Fibroblast of villous mesenchyme (primary cell): ENCODE measurements at places on chromosomes 1 and 21.
A peak's percentile ranks its signal among the peaks of the same experiment; 100 is the strongest.

DNA sequence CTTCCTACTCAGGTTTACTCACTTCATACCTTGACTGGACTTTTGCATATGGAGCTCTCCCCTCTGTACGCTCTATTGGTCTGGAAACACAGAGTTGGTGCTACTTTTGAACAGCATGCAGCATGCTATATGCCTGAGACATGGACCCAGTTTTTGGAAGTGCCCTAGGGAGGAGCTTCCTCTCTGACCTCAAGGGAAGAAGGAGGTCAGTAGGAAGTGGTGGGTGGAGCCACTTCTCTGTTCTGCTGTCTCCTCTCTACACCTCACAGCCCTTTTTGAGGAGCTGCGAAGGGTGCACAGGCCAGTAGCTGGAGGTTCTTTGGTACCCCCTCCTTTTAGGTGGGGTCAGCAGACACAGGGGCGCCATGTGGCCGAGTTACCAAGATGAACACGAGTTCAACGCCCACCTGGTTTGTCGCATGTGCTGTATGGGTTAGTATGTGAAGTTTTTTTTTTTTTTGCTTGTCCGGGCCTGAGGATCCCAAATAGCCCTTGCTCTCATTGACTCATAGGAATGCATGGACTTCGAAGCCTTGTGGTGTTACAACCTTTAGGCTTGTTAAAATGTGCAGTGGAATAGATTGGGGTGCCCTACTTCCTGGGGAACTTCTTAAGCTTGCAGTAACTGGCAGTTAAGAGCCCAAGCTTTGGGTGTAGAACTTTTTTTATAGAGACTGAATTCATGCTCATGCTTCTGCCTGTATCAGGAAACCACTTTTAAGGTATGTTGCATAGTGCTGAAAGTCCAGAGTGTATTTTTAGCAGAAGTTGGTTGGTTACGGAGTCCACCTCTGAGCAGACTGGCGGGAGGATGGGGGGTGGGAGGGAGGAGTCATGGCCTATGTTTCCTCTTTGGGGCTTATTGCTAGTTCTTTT, 10.7 kb downstream of the MACF1 start:
- DNase-seq = no peak

DNA sequence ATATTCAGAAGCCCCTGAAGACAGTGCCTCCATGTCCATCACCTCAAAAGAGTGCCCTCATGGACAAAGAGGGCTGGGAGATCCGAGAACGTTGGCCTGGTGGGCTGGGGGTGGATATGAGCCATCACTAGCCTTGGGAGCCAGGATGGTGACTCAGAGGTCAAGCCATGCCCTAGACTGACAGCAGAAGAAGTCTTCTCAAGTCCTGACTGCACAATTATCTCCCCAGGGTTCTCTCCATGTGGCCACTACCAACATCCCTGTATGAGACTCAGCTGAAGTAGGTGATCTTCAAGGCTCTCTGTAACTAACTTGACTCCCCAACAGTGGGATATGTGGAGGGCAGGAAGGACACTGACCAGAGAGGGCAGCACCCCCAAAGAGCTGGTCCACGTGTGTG, 7.1 kb upstream of the USF1 start:
- DNase-seq = no peak

DNA sequence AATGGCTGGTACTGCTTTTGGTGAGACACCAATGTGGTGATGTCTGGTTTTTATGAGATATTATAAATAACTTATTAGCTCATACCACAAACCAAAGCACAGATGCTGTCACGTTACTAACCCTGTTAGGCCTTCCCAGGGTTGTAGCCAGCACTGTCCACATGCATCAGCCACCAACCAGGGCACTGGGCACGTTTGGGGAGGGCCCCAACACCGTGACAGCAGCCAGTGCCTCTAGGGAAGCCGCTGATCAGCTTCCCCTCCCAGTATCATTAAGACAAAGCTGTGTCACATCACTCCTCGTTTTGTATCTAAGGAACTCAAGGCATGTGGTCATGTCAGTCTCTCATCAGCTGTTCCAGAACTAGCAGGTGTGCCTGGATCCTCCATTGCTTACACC, 13.9 kb downstream of the URB1 start:
- DNase-seq = peak; percentile 75

- DNase-seq = no peak
These were observed 235.3 kb upstream of the PLXNA2 start for GRCh38 chr1:208479435-208479834.

GRCh38 chr21:32858628-32859027, 87.1 kb upstream of the PAXBP1 start:
- DNase-seq = no peak

DNA sequence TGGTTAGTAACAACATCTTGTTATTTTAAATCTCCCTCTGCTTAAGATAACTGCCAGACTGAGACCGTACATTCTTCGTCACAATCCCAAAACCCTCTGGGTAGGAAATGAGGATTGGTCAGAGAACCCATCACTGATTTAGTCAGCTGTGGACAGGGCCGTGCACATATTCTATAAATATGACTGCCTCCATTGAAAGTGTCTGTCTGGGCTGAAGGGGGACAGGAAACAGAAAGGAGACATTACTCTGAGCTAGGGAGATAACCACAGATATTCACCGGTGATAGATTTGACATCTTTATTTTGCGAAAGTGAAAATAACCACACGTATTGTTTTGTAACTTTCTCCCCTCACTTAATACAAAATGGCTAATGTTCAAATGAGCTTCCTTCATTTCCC, 36.9 kb upstream of the ST6GALNAC5 start:
- DNase-seq = no peak

GRCh38 chr1:153349363-153350320, 1.0 kb upstream of the PGLYRP4 start:
- no peak for DNase-seq

DNA sequence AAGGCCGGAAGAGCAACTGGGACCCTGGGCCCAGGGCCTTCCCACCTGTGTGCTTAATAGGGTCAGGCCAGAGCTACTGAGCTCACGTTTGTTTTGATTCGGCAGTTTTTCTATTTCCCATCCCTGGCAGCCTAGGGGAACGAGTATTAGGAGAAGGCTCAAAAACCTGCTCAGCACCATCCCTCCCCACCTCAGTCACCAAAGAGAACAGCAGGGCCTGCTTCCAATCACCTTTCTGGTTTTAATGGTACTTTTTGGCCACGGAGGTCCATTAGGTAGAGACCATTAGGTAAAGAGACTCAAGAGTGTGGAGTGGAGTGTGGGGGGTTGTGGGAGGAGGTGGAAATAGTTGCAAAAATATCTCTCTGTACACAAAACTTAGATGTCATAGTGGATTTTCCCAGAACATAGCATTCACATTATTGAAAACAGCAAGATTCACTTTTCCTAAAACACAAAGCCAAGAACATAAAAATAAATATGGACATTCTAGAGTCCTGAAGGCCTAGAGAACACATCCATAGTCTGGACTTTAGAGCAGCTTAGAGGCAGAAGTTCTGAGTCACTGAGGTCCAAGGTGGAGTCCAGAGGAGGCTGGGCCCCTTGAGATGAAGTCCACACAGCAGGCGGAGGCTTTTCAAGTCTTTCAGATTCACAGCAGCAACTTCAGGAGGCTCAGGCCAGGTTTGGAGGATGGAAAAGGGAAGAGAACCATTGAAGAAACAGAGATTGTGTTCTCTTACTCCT, 19.5 kb downstream of the NUAK2 start:
- DNase-seq = no peak

GRCh38 chr1:42941640-42942330, 16.9 kb downstream of the SLC2A1 start:
- peak; percentile 67 for DNase-seq

DNA sequence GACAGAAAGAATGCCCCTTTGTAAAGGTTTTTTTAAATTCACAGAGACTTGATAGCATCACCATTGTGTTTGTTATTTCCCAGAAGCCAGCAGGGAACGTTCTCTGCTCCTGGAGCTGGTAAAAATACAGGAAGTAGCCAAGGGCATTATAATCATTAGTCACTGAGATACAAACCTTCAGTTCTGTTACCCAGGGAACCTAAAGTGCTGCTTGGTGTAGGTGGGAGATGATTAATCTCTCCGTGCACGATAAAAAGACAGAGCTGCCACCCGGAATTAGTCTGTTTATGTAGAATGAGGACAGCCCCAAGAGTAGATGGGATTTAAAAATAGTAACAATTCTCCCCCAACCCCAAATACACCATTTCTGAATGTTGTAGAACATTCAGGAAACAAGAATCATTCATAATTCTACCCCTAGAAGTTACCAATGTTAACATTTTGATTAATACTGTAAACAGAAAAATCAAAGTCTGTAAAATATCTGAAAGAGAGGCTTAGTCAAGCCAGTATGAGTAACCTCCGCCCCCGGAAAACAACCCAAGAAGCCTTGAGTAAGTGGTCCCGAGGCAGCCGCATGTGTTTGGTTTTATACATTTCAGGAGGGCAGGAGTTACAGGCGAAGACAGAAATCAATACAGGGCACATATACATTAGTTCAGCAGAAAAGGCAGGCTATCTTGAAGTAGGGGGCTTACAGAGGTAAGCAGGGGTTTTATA, 45.3 kb upstream of the CTBS start:
- peak; percentile 53 for DNase-seq

- DNase-seq = peak; percentile 53
These were observed 29.3 kb downstream of the ATF3 start for GRCh38 chr1:212637902-212638301.

DNA sequence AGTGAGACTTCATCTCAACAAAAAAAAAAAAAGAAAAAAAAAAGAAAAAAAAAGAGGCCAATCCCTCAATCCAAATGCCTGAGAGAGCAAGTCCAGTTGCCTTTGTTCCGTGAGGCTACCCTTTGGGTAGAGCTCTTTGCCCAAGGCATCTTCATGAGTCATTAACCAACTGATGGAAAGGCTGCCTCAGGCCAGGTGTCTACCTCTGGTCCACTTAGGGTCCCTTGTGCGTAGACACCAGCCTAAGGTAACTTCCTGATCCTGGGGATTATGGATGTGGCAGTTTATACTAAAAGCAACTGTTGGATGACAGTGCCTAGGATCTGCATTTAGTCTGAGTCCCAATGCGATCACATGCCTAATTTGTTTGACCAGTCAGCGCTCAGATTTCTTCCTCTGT, 20.7 kb upstream of the ZNF326 start:
- no peak for DNase-seq

- no peak for DNase-seq
These were observed 6.6 kb downstream of the SDC3 start for GRCh38 chr1:30901798-30902581.

- DNase-seq = peak; percentile 39
These were observed 273.4 kb upstream of the CACYBP start for GRCh38 chr1:174726167-174726879.

DNA sequence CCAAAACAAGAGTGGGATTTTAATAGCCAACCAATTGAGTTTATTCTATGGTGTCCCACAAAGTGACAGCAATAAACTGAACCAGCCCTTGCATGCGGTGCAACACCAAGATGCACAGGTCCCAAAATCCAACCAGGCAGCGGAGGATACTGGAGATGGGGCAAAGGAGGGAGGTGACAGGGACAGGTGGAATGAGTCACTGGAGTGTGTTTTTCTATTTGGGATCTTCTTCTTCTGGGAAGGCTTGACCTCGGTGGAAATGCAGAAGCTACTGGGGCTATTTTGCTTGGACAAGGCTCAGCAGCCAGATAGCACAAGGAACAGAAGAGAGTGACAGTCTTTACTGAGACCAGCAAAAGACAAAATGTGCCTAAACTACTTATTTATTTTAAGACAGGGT, 97.5 kb downstream of the PLXNA2 start:
- DNase-seq = no peak

- DNase-seq = no peak
These were observed 486.1 kb upstream of the ADGRL2 start for GRCh38 chr1:81314513-81315233.

GRCh38 chr1:157156058-157156541, 17.9 kb upstream of the ETV3 start:
- DNase-seq = peak; percentile 67
